Type B pancreatic cell (in vitro differentiated cells): ENCODE measurements at places on chromosomes 3 and 15.

- DNase-seq, result no peak
These were observed 91.5 kb upstream of the RAP2B start for GRCh38 chr3:153070511-153070868.

- no peak for DNase-seq
These were observed 74.7 kb upstream of the ZNF385D start for GRCh38 chr3:21825684-21826083.

- no peak for DNase-seq
These were observed 229.0 kb upstream of the C2CD4B start for GRCh38 chr15:62394079-62394478.

DNA sequence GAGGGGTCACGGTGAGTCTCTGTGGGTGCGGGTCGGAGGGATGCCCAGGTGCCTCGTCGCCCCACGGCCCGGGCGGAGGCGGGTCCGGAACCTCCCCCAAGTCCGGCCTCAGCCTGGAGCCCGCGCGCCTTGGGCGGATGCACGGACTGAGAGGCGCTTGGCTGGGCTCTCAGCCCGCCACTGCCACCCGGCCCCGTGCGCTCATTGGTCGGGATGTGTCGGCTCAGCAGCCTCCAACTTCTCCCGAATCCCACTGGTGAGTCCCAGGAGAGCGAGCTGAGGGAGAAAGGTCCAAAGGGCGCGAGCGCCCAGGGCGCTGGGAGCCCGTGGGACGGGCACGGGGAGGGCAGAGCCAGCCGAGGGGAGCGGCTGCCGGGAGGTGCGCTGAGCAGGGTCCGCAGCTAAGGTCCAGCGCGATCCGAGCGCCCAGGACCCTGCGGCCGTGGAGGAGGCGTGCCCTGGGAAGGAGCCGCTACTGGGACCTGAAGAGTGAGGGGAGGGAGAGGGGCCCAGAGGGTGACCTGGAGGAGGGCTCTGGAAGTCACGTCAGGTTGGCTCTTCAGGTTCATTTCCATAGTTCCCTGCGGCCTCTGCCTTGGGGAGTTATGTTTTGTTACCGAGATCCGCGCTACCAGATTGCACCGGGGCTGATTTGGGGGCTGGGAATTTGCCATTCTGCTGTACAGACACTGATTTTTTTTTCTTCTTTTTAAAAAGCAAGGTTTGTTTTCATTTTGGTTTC, at the start of gene MME:
Gene MME, plus strand, starts transcription at position 574 of the 742 bp plus-strand sequence. CDS start 3,849 bp downstream, outside the sequence.
- peak; percentile 75 for DNase-seq

GRCh38 chr3:44648564-44649229, at the start of gene ZNF35:
Gene ZNF35, plus strand, starts transcription at chr3:44648732. Its CDS starts 2,336 bp downstream, at chr3:44651068.
- DNase-seq, result peak; percentile 82
